ENCODE measurements at places on chromosomes 12 and 14. TPM values are rescaled to one million over a fixed set of nuclear protein-coding genes. Genes with fewer than 3 reads are reported as not detected.

ASIC1 gene
- total RNA-seq = 5.9 TPM

OR6C75 gene
- not detected for total RNA-seq

SLC17A8 gene
- not detected for total RNA-seq

KRT78 gene
- not detected for total RNA-seq

CLEC1B gene
- not detected for total RNA-seq

PAH gene
- not detected for total RNA-seq

FGF6 gene
- not detected for total RNA-seq

DCN gene
- not detected for total RNA-seq

NTS gene
- 0.11 TPM for total RNA-seq

CD163 gene
- not detected for total RNA-seq

MAP3K9 gene
- 6.5 TPM for total RNA-seq

SLC7A7 gene
- 0.16 TPM for total RNA-seq

ASCL1 gene
- total RNA-seq = not detected

LHX5 gene
- not detected for total RNA-seq

FOXA1 gene
- 6.0 TPM for total RNA-seq

SLCO1C1 gene
- total RNA-seq = not detected

TMEM116 gene
- total RNA-seq = 9.4 TPM

POTEM gene
- 1.9 TPM for total RNA-seq

STAC3 gene
- total RNA-seq = 1.1 TPM

LMO3 gene
- total RNA-seq = 2.0 TPM

HELB gene
- total RNA-seq = 6.2 TPM

GLS2 gene
- total RNA-seq = not detected

AGAP2 gene
- 2.1 TPM for total RNA-seq

SYNDIG1L gene
- total RNA-seq = 0.03 TPM

ACOT6 gene
- total RNA-seq = not detected

HCAR3 gene
- not detected for total RNA-seq

RGS6 gene
- total RNA-seq = not detected

HPD gene
- not detected for total RNA-seq

LRRC43 gene
- not detected for total RNA-seq

SOCS2 gene
- total RNA-seq = 30.7 TPM

LRRC10 gene
- total RNA-seq = not detected

C14orf180 gene
- not detected for total RNA-seq

E2F7 gene
- total RNA-seq = 17.8 TPM

ENDOU gene
- 0.13 TPM for total RNA-seq

BCAT1 gene
- total RNA-seq = 89.3 TPM

PRPH gene
- total RNA-seq = 1.0 TPM

ACYP1 gene
- 31.3 TPM for total RNA-seq

AKAP5 gene
- 0.61 TPM for total RNA-seq

MMP14 gene
- 79.9 TPM for total RNA-seq

OTX2 gene
- total RNA-seq = not detected

PLEKHH1 gene
- total RNA-seq = 11.1 TPM

GPR68 gene
- total RNA-seq = not detected

IRAK4 gene
- total RNA-seq = 6.1 TPM

TCL1B gene
- not detected for total RNA-seq

TPCN1 gene
- total RNA-seq = 12.7 TPM

ARHGEF25 gene
- total RNA-seq = 46.8 TPM

KRT83 gene
- 0.08 TPM for total RNA-seq

SLC5A8 gene
- total RNA-seq = not detected

SPTLC2 gene
- 17.9 TPM for total RNA-seq
